ENCODE measurements at places on chromosomes 4 and X.

DNA sequence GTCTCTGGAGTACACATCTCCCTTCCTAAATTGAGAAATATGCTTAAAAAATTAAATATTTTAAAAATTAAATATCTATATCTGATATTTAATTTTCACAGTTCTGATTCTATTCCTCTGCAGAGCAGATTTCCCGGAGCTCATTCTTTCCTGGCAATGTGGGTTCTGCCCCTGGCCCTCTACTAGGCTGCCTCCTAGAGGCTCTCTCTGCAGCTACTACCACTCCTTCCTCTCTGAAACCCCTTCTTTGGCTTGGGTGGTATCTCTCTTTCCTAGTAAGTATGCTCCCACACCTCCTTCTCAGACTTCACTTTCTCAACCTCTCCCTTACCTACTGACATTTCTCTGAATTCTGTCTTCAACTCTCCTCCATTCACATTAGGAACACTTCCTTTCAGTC, 45.3 kb downstream of the RPGR start:
- DNase-seq: no peak

DNA sequence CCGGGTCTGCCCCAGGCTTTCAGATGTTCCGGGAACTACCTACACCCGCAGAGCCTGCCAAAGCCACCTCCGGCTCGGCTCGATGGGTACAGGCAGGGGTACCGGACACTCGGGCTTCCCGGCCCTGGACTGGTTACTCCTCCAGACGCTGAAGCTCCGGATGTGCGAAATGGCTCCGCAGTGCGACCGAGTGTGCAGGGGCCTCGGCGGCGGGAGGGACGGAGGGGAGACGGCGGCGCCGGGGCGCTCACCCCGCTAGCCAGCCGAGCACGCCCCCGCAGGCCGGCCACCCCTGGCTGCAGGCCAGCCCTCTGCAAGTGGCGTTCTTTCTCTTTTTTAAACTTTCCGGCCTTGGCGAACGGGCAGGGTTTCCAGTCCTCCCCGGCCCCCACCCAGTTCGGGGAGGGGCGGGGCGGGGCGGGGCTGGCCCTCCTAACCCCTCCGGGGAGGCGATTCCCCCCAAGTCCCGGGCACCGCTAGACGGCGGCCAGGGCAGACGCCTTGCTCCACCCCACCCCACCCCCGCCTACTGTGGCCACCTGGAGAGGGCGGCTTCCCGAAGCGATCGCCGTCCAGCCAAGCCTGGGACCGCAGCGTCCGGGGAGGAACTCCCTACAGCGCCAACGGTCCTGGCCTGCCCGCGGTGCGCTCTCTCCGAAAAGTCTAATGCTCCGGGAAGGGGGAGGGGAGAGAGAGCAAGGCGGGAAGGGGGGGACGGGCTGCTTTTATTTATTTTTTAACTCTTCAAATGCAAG, 7.5 kb downstream of the BCOR start:
- DNase-seq: no peak

DNA sequence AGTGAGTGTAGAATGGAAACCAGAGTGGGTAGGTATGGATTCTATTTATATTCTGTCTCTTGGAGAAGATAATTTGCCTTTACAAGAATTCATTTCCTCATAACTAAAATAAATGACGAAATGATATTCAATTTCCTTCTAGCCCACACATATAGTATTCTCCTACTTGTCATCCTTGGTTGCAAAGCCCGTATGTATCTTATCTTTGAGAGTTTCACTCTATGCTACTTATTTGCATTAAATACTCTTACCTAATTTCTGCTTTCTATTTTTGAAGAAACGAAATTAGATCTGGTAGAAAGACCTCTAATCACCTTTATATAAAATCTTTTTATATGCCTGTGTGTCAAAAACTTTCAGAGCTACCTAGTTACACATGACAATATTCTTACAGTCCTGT, 457.7 kb downstream of the NKX6-1 start:
- DNase-seq: no peak

GRCh38 chr4:139734201-139734874, 68.7 kb downstream of the MGST2 start:
- no peak for DNase-seq

GRCh38 chr4:137470806-137471205, 61.5 kb downstream of the PCDH18 start:
- DNase-seq: no peak

GRCh38 chr4:105933083-105933482, 37.8 kb downstream of the NPNT start:
- no peak for DNase-seq

- no peak for DNase-seq
Measured at GRCh38 chr4:156992943-156993342, 21.3 kb upstream of the PDGFC start.

DNA sequence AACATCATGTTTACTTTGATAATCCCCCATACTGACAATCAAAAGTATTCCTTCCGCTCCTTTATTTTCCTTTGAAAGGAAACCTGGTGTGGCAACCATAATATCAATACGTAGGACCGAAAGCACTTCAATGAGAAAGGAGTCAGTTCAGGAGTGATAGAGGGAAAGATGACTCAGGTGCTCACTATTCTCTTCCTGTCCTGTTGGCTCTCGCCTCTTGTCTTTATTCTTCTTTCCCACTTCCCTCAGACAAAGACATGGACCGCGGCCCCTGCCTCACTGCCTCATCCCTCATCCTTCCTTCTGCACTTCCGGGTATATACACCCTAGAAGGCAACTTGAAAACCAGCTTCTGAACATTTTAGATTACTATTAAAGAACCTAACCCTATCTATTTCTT, 49.8 kb upstream of the TNIP3 start:
- no peak for DNase-seq

GRCh38 chr4:160505724-160506123, 1402.8 kb downstream of the RAPGEF2 start:
- DNase-seq: no peak

DNA sequence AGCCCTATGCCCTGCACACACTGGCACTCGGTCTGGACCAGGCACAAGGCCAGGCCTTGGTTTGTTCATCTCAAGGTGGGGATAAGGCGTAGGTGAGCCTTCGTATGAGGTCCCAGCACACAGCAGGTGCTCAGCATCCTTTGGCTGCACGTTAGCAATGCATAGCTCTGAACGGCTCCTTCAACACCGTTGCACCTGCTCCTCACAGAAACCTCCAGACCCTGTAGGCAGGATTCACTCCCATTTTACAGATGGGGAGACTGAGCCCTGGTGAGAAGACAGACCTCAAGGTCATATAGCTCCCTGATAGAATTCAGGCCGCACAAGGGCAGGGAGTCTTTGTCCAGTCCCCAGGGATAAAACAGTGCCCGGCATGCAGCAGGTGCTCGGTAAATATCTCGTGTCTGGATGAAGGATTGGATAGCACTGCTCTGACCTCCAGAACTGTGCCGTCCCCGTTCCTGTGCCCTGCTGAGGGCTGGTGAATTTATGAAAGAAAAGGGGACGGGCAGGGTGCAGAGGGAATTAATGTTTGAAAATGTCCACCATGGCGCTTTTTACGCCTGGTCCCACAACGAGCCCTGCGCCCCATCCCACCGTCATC, 2.4 kb downstream of the PPP2R2C start:
- DNase-seq: no peak

DNA sequence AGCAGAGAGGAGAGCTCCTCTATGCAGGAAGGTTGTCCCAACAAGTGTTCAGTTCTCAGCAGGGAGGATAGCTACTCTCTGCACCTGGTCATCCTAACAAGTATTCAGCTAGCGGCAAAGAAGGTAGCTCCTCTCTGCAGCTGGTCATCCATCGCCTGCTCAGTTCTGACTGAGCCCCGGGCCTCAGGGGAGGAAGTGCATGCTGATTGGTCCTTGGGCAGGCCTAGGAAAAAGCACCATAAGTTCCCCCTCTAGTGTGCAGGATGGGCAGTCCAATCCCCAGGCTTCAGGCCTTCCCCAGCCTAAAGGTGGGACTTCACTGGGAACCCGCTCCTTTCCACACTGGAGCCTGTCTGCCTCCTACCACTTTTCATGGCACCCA, 4.4 kb upstream of the FBXW7 start:
- DNase-seq: no peak

- no peak for DNase-seq
Measured at GRCh38 chrX:69038188-69038587, 127.1 kb downstream of the PJA1 start.

DNA sequence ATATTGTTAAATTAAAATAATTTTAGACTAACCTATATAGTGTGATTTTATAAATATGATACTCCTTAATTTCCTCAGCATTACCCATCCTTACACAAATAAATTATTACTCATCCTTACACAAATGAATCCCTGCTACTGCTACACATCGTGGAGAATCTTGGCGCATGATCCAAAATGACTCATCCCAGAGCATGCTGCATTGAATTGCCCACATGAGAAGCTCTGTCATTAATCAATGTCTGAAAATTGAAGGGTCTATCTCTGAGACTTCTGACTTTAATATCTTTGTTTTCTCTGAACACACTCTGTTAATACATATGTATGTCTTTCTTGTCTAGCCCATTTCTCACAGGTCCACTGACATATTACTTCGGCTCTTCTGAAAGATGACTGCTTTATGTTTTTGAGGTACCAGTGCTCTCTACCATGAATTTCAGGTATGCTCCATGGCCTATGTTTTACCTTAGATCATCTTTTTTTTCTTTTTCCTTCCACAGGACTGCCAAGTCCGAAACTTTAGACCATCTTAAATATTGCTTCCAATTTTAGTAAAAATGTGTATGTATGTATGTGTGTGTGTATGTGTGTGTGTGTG, 15.7 kb upstream of the DUSP21 start:
- no peak for DNase-seq

GRCh38 chrX:45755703-45756102, 555.0 kb upstream of the DIPK2B start:
- DNase-seq: no peak

- no peak for DNase-seq
Measured at GRCh38 chr4:87565746-87566145, 36.6 kb upstream of the SPARCL1 start.

DNA sequence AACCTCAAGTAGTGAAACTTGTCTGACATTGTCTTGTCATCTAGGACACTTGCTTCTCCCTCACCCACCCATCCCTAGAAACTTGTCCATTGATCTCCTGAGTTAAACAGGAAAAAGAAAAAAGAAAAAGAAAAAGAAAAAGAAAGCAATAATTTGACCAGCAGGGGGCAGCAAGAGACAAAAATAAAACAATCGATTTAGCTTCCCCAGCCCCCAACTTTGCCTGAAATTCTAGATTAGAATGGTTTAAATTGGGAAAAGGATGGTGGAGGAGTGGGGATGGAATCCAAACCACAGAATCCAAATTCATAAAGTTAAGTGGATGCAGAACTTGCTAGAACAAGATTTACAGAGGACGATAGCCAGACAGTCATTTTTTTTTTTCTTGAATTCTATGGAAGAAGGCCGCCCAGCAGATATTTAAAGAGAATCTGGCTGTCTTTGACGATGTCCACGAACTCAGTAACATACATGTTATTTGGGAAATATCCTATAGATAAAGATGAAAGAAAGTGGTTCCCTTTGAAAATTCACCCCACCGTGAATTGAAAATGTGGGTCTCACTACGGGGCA, 282.9 kb downstream of the USP46 start:
- peak; percentile 51 for DNase-seq

GRCh38 chr4:183657564-183657963, 1.4 kb downstream of the RWDD4 start:
- DNase-seq: no peak

DNA sequence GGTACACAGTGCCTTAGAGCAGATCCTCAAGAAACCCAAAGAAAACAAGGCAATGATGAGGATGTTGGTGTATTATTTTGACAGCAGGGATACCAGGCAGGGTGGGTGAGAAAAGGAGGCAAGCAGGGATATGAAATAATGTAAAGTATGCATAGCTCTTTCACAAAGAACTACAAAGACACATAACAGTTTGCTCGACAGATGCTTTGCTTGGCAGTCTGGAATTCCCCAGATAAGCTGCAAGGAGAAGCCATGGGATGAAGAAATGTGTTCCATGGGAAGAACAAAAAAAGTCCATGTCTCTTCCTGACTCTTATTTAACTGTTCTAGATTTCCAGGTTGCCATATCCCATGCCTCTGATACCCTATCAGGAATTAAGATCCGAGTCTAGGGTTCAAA, 75.4 kb downstream of the FAM13A start:
- no peak for DNase-seq

- DNase-seq: no peak
Measured at GRCh38 chr4:55393461-55394320, 2.1 kb upstream of the TMEM165 start.

DNA sequence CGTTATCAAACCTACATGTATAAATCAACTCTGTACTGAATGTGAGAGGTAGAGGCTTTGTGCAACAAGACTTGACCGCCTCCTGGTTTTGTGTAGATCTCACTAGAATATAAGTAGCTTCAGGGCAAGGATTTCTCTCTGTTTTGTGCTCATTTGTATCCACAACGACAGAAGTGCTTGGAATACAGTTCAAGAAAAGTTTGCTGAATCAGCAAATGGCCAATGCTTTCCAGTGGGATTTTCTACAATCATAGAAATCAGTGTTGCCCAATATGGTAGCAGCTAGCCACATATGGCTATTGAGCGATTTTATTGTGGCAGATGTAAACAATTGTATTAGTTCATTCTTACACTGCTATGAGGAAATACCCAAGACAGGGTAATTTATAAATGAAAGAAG, 127.4 kb downstream of the VCX3A start:
- DNase-seq: no peak

DNA sequence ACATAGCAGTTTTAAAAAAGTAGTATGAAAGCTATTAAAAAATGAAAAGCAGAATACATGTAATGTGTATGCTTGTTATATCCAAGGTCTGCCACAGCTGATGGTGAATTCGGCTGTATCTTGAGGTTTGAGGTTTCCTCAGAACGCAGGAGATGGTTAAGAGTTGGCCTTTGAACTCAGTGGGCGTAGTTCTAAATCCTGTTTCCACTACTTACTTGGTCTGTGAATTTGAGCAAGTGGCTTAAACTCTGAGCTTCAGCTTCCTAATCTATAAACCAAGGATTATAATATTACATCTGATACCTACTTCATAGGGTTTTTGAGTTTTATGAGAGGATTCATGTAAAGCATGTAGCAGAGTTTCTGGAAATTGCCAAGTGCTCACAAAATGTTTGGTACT, 125.2 kb downstream of the STIM2 start:
- no peak for DNase-seq
